ENCODE measurements at places on chromosomes 7 and 10.

- no peak for DNase-seq
Measured at GRCh38 chr7:125136755-125137532, 207.3 kb upstream of the POT1 start.

GRCh38 chr10:30182191-30183054, 123.0 kb upstream of the JCAD start:
- DNase-seq = no peak

DNA sequence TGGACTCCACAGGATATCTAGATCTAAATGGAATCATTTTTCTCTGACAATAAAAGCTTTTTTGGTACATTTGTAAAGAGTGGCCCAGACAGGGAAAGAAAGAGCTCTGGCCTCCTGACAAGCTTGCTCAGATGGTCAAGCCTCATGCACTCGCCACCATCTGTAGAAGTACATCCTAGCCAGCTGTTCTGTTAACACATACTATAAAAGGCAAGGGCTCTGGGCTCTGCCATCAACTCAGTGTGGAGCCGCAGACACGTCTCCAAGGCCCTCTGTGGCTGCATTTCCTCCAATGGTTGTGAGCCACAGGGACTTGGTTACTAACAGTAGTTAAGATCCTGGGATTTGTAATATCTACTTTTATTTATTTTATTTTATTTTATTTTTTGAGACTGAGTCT, 70.8 kb upstream of the KDM7A start:
- DNase-seq = no peak

- DNase-seq = no peak
Measured at GRCh38 chr7:90560730-90561129, 35.4 kb upstream of the CDK14 start.

DNA sequence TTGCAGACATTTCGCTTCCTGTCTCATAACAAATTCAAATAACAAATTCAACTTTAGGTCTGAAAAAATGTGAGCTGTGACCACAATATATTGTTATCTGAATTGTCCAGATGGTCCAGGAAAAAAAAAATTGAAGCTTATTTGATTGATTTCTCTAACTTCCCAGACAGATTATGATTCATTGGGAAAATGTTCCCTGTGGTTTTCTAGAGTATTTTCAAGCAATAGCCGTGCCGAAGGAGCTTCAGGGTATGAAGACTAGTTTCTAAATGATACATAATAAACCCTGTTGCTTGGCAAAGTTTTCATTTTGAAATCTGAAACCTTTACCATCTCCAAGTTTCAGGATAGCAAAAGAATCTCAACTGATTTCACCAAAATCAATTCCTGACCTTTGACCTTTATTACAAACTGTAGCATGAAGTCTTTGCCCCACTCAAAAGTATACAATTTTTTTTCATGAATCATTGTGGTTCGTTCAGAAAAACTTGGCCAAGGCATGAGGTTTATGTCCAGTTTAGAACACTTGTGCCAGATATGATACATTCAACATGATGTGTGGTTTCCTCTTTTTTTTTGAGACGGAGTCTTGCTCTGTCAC, 109.9 kb downstream of the JCAD start:
- no peak for DNase-seq

DNA sequence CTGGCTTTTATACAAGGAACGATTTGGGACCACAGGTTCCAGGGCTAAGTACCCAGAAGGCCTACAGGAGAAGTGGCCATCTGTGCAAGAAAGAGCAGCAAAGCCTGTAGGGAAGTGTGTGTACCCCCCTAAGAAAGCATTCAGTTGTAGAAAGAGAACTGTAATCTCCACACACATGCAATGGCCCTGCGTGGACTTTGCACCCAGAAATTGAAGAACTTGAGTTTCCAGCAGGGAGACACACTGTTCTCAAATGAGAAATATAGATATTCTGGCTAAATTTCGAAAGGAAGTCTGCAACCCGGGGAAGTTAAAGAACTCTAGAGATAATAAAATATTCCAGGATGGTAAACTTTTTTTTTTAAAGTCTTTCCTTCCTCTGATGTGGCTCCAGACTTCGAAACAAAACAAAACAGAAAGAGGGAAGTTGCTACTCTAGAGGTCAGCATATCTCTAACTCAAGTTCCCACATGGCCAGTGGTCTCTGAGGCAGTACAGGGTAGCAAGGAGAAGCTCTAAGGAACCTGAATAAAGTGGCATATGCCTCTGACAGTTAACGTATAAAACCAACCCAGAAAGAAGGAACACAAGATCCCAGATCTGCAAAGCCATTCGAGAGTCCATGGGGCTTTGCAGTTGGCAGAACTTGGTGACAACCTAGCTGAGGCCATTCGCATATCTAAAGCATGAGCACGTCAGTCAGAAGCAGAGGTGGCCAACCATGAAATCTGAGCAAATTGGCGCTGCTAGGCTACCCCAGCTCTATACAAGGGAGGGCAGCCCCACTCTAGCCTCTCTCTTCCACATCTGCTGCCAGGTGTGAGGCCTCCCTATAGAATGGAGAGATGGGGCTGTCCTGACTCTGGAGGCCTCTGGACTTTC, 56.6 kb downstream of the ELMO1 start:
- DNase-seq = no peak

DNA sequence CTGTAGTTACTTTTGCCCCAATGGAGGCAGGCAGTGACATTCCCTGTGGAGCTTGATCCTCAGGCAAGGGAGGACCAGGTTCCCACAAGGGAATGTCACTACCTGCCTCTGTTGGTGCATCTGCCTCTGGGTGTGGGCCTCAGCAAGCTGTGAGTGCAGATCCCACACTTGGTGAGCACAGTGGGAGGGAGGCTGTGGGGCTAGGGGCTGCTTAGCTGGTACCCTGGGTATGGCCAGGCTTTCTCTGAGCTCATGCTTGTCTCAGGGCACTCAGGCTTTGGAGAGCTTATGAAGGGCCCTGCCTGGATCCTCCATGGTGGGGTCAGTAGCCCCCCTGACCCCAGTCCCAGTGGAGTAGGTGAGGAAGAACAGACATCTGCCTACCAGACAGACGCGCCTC, 16.2 kb upstream of the ZNF488 start:
- DNase-seq = no peak

DNA sequence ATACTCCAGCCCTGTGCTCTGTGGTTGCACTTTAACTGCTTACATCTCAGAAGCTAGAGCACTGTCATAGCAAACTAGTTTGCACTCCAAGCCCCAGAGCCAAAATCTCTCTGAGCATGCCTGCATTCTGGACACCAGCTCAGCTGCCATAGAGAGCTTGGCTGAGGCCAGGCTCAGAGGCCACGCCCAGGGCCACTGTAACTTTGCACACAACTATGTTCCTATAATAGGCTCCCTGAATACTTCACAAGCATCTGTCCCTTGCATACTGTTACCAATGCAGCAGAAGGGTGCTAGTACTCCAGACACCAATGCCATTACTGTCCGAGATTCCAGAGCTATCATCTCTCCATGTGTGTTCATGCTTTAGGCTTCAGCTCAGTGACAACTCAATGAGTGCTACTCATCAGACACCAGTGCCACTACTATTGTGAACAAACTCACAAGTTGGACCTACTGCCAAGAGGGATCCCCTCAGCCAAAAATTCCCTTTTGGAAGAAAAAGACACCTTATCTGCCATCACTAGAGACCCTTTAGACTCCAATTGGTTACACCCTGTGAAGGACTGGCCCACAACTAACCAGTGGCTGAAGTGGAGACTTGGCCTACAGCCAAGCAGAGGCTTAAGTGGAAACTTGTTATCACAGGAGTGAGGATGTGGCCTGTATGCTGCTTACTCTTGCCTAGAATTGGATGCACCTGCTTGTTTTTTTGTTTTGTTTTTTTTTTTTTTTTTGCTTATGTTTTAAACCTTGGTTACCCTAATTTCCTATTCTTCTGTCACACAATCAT, 211.6 kb upstream of the MAGI2 start:
- peak; percentile 24 for DNase-seq

DNA sequence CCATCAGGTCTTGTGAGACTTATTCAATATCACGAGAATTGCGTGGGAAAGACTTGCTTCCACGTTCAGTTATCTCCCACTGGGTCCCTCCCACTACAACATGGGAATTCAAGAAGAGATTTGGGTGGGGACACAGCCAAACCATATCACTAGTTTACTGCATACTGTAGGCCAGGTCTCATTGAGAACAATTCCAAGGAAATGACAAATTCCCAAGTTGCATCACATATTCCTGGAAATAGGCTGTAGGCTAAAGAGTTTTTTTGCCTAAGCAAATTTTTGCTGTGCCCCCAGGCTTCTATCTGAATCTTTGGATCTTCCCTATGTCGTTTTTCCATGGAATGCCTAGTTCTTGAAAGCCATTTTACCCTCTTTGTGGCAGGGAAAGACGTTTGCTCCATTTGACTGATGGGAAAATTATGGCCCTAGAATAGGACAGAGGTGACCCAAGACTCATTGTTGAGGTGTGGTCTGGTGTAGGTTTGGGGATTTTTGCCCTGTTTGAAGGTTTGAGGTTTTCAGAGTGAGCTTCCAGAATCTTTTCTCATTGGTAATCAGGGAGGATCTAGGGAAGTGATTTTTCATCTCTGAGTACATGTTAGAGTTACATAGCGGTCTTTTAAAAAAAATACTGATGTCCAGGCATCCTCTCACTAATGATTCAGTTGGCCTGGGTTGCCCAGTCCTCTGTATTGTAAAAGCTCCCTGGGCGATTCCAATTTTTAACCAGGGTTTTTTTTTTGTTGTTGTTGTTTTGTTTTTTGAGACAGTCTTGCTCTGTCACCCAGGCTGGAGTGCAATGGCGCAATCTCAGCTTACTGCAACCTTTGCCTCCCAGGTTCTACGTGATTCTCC, 44.4 kb downstream of the TACR2 start:
- DNase-seq = no peak

DNA sequence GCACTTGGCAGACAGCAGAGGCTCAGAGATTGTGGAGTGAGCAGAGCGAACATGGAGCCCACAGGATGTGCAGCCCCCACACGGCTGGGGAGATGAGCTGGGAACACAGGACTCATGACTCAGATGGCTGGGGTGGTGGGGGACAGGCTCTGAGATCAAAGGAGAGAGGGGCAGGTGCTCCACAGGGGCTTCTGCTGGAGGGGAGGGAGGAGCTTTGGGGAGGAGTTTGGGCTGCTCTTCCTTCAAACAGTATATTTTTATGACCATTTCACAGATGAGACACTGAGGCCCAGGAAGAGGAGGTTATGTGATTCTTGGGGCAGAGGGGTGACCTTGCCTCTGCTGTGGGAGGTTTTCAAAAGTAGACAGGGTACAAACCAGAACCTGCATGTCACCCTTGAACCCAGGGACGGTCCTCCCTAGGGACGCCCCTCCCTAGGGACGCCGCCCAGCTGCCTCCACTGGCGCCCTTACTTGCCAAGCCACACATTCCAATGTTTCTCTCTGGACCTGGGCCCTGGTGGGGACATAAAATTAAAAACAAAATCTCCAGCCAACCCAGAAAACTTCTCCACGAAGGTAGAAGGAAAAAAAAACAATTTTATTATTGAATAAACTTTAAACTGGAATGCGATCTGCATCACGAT, 981 bp upstream of the CRYGN start:
- DNase-seq = no peak

- no peak for DNase-seq
Measured at GRCh38 chr10:79376751-79377556, 29.7 kb downstream of the PPIF start.

- DNase-seq = no peak
Measured at GRCh38 chr7:73773700-73774517, 3.8 kb upstream of the CLDN3 start.

DNA sequence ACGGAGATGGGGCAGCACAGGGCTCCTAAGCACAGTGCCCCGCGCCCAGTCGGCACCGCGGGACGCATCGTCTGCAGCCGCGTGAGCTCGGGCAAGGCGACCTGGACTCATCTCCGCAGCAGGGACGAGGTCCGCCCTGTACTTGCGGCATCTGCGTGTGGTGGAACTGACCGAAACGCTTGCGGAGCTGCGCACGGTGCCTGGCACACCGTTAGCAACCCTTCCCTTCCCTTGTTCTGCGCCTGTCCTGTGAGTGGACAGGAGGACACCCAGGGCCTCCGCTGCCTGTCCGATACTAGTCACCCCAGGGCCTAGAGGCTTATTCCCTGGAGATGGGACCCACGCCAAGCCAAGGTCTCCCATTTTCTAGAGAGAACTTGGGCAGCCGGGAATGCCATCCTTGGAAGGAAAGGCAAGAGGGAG, 98.5 kb downstream of the WDR11 start:
- no peak for DNase-seq

- no peak for DNase-seq
Measured at GRCh38 chr7:99121496-99122021, 22.3 kb downstream of the SMURF1 start.

GRCh38 chr7:88243345-88243909, 23.6 kb upstream of the SRI start:
- peak; percentile 35 for DNase-seq

DNA sequence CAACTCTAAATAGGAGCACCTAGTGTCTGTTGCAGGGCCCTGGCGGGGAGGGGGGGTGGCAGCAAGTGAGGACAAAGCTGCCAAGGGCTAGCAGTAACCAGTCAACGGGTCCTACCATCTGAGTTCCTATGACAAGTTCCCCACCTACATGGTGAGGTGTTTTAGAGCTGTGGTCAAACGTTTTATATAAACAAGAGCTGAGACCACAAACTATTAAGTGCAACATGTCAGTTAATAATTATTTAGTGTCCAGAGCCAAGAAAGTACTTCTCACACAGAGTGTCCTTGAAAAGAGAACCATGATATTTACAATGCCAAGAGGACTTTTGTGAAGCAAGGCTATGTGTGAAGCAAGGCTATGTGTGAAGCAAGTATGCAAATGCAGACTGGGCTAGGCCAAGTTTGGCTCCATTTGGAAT, 434.7 kb downstream of the TNS3 start:
- DNase-seq = no peak

- peak; percentile 33 for DNase-seq
Measured at GRCh38 chr7:19491821-19492452, 216.9 kb downstream of the POLR1F start.

- DNase-seq = no peak
Measured at GRCh38 chr10:103394180-103394579, 2.1 kb downstream of the ATP5MK start.

- DNase-seq = peak; percentile 31
Measured at GRCh38 chr10:116287906-116288501, 15.0 kb upstream of the GFRA1 start.

DNA sequence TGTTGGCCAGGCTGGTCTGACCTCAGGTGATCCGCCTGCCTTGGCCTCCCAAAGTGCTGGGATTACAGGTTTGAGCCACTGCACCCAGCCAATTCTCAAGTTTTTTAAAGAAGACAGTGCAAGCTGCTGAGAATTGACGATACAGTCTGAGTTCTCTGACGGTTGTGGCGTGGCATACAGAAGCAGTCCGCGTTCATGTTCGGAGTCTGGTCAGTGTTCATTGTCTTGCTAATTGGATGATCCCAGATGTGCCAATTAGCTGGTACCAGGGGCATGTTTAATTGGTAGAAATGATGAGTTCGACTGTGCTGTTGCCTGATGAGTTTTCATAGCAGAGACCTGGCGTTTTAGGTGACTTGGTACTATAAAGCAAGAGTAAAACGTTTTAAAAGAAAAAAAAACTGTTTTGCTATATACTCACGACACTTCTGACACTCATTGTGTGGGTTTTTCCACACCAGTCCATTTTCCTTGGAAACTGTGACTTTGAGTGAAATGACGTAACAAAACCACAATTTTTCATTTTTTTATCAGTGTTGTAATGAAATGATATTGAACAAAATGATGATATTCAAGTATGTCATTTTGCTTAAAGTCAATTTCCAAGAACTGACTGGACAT, 32.3 kb downstream of the CAMK1D start:
- no peak for DNase-seq

- no peak for DNase-seq
Measured at GRCh38 chr7:104775531-104775930, 238.5 kb upstream of the KMT2E start.

All from NCI-H1092 treated with DMSO at 0.1 percent for 48 hours (cell line).